ENCODE measurements at places on chromosomes 6 and 20.

- DNase-seq, result no peak
Observed at GRCh38 chr6:155219858-155220301, 43.9 kb upstream of the CLDN20 start.

- DNase-seq, result no peak
Observed at GRCh38 chr6:101396548-101397173, 3.2 kb downstream of the GRIK2 start.

GRCh38 chr6:22366214-22366613 lies 69.4 kb upstream of the PRL start:
- DNase-seq, result no peak

- DNase-seq, result no peak
Observed at GRCh38 chr20:63046841-63047240, 40.1 kb upstream of the BHLHE23 start.

DNA sequence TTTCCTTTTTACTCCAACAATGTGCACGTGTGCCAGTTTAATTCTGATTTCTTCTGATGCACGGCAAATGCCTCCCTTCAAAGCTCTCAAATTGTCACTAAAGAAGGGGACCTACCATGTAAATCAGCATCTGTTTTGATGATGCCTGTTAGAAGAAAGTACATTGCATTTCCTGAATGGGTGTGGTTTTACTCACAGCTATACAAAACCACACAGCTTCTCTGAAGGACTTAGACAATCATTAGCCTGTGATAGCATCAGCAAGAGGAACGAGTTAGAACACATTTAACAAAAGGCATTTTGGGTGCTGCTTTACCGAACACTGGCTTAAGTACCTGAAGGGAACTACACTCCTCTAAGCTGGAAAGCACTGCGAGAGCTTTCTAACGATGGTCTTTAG lies 109.4 kb downstream of the ATXN1 start:
- no peak for DNase-seq

DNA sequence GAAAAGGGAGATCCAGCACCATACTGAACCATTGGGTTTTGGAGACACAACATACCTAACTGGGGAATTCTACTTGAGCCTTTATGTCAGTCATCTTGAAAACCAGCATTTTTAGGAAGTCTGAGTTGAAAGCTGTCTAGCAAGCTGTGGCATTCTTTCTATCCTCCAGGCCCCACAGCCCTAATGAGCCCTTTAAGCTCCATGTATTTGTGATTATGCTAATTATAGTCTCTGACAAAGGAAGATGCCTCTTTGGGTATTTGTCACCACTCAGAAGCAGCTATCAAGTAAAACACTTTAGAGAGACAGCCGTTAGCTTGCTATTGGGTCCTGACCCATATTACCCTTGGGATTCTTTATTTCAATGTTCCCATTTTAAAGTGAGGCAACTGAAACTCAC lies 159.5 kb upstream of the MANEA start:
- no peak for DNase-seq

GRCh38 chr6:158311193-158311592 lies 1.1 kb upstream of the TULP4 start:
- DNase-seq, result no peak

DNA sequence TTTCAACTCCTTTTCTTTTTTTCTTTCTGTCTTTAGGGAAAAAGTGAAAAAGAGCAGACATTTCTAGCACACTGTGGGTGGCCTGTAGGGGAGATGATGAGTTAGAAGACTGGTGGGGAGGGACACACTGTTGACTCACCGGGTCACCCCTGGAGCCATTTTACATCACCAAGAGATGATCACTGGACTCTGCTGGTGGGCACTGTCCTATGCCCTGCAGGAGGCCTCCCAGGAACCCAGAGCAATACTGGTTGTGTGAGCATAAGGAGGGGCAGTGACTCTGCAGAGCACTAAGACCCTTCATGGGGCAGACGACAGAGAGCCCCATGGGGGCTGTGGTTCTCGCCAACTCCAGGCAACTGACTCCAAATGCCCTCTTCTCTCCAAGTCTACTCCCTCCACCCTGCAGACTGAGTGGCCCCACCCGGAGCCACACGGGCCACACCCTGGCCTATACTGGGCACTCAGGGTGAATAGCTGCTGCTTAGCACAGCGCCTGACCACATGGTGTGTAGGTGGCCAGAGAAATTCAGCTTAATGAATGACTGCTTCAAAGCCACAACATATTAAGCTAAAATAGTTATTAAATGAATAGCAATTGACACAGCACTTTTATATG lies 177.5 kb downstream of the CDC5L start:
- no peak for DNase-seq

- no peak for DNase-seq
Observed at GRCh38 chr20:23656372-23656771, 18.6 kb upstream of the CST3 start.

DNA sequence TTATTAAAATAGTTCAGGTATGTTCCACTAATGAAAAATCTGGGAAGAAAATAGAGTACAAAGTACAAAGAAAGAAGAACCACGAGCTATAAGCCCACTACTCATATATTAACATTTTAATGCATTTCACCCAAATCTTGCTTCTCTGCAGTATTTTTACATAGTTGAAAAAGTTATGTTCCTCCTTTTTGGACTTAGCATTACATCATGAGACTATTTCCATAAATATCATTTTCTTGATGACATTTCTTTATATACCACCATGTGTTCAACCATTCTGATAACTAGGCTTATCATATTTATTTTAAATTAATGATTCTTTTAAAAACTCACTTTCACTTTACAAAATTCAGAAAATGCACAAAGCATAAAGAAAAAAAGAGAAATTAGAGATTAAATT lies 3.0 kb downstream of the IPCEF1 start:
- DNase-seq, result no peak

DNA sequence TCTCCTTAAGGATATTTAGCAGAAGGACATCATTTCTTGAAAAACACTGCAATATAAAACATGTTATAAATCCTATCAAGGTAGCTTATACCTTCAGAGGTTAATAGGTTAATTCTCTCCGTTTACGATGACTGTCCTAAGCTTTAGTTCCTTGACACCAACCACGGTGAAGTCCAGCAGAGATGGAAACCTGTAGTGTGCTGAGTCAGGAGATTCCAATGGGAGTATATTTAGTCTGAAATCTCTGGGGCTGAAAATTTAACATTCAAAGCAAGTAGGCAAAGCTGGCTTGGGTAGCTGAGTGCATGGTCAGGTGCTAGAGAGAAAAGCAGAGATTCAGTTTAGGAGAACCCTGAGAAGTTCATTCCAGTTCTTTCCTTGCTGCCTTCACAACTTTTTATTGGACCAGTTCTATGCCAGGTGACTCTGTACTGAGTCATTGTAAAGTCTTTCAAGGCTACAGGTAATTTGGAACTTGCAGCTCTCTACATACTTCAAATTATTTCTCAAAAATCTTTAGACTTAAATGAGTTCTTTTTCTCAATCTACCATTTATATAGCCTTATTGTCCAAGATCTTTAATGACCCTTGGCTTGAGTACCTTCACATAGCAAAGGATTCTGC lies 1009.4 kb upstream of the FLRT3 start:
- no peak for DNase-seq

DNA sequence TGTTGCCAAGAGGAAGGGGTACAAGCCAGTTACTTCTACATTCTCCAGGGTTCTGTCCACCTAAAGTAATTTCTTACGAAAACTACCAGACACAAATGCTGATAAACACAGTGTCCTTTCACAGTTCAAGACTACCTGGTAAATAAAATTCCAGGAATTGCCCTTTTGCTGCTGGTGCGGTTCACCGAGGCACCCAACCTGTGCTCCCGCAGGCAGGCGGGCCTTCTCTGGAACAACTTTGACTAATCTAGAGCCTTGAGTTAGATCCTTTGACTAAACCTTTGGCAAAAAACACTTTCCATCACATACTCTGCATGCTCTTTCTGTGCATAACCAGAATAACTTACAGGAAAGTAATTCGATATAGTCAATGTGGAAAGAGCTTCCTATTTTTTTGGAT lies 107.0 kb downstream of the HUS1B start:
- no peak for DNase-seq

GRCh38 chr20:44802702-44803101 lies 7.6 kb downstream of the RIMS4 start:
- DNase-seq, result no peak

DNA sequence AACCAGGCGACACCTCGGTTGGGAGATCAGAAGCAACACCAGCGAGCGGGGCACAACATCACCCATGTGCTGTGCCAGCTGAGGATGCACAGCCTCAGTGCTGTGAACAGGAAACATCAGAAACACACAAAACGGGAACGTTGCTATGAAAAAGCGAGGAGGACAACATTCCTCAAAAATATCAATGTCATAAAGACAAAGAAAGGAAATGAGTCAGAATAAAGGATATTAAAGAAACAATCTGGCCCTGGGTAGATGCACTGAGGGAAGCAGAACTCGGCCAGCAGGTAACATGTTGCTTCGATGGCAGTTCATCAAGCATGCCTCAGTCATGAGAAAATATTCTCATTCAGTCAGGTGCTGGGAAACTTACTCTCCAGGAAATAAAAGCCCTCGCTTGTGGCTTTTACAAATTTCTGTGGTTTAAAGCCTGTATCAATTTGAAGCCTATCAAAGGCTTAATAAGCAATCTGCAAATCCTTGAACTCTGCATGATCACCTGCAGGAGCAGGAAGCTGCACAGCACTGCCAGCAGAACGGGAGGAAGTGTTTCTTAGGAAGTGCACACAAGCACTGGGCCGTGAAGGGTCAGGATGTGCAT lies 77.5 kb downstream of the GINS1 start:
- DNase-seq, result no peak

GRCh38 chr6:124977067-124977908 lies 15.1 kb downstream of the RNF217 start:
- no peak for DNase-seq

GRCh38 chr20:5687884-5688283 lies 62.3 kb upstream of the SHLD1 start:
- no peak for DNase-seq

GRCh38 chr6:150567380-150567779 lies 32.3 kb upstream of the PLEKHG1 start:
- DNase-seq, result no peak

DNA sequence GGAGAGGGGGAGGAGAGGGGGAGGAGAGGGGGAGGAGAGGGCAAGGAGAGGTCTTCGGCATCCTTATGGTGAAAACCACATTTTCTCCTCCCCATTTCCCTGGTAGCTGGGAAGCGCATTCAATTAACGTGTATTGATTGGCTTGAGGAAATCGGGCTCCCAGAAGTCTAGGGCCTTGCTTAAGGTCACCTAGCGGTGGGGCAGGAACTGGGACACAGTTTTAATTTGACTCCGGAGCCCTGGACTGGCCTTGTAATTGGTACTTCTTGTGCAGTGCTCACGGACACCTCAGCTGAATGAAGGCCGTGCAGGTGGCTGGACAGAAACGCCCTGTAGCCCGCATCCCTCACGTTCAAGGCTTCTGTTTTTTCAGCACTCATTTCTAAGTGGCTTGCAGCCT lies 42.8 kb downstream of the CTCFL start:
- DNase-seq, result no peak

DNA sequence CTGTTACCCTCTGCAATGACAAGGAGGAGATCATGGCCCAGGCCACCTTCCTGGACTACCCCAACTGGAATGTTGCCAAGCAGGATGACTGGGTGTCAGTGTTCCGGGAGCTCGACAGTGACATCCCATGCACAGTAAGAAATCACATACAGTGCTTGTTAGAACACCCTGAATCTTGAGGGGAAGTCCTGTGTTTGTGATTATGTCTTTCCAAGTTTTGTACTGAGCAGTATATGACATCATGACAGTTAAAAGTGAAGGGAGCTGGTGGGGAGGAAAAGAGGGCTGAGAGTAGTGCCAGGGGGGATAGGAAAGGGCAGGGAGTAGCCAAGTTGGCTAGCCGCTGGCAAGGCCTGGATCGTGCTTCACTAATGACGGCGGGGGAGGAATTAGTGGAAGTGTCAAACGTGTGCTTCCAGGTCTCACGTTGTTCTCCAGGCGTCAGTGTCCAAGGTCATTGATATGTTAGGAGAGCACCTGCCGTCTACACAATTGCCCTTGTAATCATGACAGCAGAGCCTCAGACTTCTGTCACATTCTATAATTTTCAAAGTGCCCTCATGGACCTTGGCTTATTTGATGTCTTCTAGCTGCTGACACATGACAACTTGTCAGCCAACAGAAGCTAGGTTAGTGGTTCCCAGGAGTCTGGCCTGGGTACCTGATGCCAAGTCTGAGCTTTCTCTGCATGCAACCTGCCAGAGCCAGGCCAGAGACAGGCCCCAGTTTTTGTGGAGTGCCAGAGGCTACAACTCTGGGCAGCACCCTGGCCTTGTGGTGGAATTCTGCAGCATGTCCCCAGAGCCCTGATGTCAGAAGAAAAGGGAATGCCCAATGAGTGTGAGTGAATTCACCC lies 18.8 kb downstream of the CFAP61 start:
- no peak for DNase-seq

GRCh38 chr6:157966589-157966977 lies 15.1 kb upstream of the SYNJ2 start:
- DNase-seq, result no peak

- DNase-seq, result no peak
Observed at GRCh38 chr6:100944644-100945043, 63.5 kb upstream of the ASCC3 start.

DNA sequence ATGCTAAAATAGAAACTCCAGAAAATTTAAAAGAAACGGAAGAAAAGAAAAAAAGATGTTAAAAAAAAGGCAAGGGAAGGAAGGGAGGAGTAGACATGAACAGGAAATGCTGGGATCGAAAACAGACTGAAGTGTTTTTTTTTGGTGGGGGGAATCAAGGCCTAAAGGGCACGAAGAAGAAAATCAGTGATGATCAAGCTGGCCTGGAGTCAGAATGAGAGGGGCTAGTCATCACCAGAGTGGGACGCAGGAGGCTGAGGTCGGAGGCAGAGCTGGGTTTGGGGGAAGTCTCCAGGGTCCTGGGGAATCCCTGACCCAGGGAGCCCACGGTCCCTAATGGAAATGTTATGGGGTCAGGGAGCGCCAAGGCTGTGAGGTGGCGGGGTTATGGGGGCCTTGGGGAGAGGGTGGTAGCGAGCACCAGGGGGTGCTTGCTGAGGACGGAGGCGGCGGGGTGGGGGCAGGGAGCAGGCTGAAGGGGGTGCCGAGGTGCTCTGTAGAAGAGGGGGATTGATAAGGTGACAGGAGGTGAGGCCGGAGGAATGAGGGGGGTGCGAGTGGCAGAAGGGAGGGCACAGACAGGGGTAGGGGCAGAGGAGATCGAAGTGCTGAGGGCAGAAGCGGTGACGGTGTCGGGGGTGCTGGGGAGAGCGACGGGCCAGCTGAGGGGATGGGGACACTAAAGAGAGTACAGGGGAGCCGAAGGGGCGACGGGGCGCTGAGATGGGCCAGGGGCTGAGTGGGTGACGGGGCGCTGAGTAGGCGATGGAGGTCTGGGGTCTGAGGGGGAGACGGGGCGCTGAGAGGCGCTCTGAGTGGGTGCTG lies 684 bp downstream of the ZNFX1 start:
- no peak for DNase-seq

DNA sequence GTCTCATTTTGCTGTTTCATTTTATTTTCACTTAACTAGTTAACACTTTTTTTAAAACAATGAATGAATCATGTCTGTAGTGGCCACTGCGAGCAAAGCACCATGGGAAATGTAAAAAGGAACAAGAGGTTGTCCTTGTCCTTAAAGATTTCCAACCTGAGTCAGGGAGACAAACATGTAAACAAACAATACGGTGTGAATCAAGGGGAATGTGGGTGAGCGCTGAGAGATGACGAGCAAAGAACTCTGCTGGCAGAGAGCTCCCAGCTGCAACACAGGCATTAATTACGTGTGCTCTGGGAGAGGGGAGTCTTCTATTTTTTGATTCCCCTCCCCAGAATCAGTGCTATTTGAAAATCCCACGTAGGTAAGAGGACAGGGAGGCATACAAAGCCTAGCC lies 84.3 kb downstream of the ATXN1 start:
- DNase-seq, result no peak
